Cerebellar nuclear complex (tissue), 1 donor: ENCODE measurements at places on chromosomes 1 and 21.

- no peak for DNase-seq
Measured at GRCh38 chr1:110047463-110047862, 13.0 kb downstream of the STRIP1 start.

DNA sequence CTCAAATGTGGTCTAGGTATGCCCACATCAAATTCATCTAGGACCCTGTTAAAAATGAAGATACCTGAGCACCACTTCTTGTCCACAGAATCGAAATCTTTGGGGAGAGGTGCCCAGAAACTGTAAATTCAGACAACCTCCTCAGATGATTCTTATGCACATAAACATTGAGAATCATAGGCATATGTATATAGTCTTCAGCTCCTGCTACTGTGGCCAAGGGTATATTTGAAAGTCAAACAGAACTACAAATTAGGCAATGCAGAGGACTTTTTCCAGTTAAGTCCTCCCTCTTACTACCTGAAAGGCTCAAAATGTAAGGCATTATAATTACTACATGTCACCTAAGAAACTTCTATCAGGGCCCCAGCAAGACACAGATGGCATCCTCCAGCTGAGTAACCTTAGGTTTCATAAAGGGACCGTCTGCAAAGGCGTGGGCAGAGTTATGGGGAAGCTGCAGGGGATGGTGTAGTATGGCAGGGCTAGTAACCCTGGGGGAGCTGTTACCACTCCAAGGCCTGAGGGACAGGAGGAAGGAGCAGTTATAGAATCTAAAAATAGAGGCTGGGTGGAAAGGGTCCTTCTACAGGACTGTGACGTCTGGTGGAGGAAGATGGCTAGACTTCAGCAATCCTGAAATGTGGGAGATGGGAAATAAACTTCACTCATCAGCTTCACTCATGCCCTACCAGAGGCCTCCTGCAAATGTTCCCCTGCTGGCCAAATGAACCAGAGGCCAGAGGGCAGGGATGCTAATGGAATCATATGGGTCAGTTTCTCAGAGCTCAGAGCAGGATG, 46.3 kb downstream of the DAB1 start:
- no peak for DNase-seq

GRCh38 chr1:41710980-41711379, 207.7 kb downstream of the HIVEP3 start:
- no peak for DNase-seq

- no peak for DNase-seq
Measured at GRCh38 chr1:147719029-147719698, 41.2 kb downstream of the GJA5 start.

DNA sequence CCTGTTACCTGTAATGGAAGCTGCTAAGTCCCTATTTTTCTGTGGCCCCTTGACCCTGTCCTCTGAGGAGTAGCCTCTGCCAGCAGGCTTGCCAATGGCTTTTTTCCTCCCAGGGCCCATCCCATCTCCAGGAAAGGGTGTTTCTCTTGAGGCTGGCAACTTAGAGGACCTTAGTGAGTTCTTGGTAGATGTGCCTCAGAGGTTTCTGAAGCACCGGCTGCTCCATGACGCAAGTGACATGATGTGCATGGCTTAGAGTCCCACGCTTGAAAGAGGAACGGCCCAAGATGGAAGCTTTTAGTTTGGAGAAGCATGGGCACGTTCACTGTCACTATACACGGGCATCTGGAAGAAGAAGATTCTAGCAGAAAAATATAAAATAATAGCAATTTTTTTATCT, 63.0 kb downstream of the TGFB2 start:
- no peak for DNase-seq

- DNase-seq: no peak
Measured at GRCh38 chr1:89277725-89278124, 5.1 kb upstream of the GBP5 start.

DNA sequence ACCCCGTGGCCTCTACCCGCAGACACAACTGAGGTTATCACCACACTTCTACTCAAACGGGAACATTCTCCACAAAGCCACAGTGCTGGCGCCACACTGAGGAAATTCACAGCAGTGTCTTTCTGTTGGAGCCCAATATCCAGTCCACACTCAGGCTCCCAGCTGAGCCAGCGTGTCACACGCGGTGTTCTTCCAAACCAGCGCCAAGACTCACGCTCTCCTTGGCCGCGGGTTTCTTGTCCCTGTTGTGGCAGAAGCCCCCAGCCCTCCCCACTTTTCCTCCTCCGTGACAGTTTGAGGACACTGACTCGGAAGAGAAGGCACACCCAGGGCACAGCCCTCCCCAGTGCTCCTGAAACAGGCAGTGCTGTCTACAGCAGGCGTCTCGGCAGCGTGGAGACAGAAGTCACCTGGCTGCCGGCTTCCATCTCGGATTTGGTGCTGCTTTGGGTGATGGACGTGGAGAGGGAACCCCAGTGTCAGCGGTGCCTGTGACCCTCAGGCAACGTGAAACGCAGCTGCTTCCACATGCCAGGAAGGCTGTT, 35.4 kb upstream of the AGPAT3 start:
- DNase-seq: no peak

DNA sequence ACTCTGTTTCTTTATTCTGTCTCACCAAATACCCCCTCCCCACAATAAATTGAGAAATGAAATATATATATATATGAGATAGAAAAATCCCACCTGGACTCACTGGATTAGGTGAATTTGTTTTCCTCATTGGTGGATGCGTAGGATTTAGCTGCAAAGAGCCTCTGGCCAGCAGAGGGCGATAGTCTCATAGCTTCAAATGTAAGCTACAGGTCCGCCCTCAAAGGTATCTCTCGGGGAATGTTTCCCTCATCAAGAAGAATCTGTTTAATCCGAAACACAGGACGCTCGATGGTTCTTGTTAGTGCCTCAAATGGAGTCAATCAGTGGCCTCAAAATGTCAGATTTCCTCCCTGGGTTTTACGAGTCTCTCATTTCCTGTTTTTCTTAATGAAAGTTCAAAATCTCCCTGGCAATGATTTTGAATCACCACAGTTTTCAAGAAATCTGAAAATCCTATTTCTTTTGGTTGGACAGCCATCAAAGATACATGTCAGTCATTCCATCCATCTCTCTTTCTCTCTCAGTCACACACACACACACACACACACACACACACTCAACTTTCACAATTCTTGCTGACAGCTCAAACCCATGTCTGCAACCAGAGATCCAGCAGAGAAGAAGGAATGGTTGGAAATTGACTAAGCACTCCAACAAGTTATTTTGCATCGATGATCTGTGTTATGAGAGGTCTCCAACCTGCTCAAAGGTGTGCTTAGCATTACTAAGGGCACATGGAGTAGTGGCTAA, 13.9 kb upstream of the CAMK1G start:
- no peak for DNase-seq

DNA sequence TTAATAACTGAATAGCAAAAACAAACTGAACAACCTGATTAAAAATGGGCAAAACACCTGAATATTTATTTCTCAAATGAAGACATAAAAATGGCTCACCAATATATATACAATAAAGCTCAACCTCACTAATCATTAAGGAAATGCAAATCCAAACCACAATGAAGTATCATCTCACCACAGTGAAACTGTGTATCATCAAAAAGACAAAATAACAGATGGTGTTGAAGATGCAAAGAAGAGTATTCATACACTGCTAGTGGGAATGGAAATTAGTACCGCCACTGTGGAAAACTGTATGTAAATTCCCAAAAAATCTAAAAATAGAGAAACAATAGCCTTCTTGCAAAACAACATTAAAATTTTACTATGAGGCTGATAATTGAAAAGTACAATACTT, 1660.1 kb upstream of the B3GALT2 start:
- no peak for DNase-seq

- no peak for DNase-seq
Measured at GRCh38 chr1:24465099-24465498, 37.5 kb upstream of the RCAN3 start.

DNA sequence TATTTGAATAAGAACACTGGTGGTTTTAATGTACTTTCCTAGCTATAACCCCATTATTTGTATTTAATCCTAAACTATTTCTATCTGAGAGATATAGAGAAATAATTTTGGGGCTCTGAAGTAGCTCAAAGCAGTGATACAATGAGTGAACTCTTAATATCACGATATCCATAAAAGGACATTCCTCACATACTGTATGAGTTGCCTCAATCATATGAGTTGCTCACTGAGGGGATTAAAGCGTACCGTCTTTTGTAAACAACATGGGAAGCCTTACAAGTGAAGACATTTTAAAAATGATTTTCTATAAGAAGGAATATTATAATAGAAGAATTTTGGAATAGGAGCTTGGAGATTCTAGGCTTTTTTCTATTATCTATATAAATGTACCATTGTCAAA, 21.5 kb downstream of the BRINP3 start:
- DNase-seq: no peak

DNA sequence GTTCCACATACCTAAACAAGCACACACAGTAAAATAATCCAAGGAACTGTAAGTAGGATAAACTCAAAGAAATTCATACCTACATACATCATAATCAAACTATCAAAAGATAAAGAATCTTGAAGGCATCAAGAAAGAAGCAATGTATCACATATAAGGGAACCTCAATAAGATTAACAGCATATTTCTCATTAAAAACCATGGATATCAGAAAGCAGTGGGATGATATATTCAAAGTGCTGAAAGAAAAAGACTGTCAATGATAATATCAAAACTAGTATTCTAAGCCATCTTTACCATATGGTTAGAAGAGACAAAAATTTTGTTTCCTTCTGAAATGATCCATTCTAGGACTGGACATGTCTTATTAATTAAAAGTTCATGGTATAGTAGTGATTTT, 37.1 kb upstream of the ADAM30 start:
- no peak for DNase-seq

DNA sequence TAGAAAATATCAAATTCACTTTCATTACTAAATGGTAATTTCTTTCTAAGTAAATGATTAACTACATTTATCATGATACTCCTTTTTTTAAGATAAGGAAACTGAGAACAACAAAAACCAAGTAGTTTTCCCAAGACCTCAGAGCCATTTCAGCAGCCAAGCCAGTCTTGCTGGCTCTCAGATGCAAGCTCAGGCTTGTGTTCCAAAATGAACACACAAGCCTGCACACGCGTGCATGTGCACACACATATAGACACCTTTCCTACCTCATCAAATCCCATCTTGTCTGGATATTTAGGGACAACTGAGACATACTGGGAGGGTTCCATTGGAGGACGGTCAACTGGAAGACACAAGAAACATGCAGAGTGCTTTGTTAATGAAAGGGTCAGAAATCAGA, 83.0 kb downstream of the COLGALT2 start:
- no peak for DNase-seq

- DNase-seq: no peak
Measured at GRCh38 chr21:22164912-22165311, 1166.7 kb downstream of the NCAM2 start.

- DNase-seq: no peak
Measured at GRCh38 chr21:17925899-17926298, 106.7 kb upstream of the C21orf91 start.

GRCh38 chr1:211328084-211328694, 1.6 kb downstream of the TRAF5 start:
- no peak for DNase-seq

- DNase-seq: no peak
Measured at GRCh38 chr1:207868251-207868773, 42.6 kb downstream of the CD34 start.

GRCh38 chr1:217240656-217241055, 390.2 kb downstream of the GPATCH2 start:
- DNase-seq: no peak

DNA sequence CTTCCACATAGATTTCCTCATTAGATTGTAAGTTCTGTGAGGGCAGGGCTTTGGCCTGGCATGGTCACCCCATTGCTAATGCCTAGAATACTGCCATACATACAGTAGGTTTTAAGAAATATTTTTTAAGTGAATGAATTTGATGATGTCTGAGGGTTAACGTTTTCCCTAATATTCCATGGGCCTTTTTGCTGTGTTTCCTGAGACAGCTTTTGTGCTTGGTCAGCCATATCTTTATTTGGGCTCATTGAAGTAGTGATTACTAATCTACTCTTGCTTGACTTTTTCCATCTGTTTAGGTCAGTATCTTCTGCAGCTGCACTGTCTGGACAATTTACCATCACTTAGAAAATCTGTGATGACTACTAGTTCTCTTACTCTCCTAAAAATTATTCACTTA, 3.5 kb downstream of the CDC42 start:
- no peak for DNase-seq

- DNase-seq: no peak
Measured at GRCh38 chr1:41723786-41724185, 194.9 kb downstream of the HIVEP3 start.

DNA sequence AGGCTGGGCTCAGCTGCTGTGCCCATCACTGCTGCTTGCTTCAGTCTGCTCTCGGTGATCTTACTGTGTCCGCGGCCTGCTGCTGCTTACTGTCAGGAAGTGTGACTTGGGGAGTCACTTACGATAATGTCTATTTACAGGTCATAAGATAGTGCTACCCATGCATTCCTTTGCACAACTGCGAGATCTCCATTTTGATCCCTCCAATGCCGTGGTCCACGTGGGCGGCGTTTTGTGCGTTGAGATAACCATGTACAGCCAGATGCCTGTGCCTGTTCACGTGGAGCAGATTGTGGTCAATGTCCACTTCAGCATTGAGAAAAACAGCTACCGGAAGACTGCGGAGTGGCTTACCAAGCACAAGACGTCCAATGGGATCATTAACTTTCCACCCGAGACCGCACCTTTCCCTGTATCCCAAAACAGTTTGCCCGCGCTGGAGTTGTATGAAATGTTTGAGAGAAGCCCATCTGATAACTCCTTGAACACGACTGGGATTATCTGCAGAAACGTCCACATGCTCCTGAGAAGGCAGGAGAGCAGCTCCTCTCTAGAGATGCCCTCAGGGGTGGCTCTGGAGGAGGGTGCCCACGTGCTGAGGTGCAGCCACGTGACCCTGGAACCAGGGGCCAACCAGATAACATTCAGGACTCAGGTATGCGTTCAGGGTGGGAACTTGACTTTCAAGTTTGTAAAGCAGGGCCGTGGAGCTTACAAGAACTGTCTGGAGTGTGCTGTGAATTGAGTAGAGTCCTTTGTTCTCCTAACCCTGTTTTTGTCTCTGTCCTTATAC, 24.4 kb upstream of the PWP2 start:
- DNase-seq: no peak

DNA sequence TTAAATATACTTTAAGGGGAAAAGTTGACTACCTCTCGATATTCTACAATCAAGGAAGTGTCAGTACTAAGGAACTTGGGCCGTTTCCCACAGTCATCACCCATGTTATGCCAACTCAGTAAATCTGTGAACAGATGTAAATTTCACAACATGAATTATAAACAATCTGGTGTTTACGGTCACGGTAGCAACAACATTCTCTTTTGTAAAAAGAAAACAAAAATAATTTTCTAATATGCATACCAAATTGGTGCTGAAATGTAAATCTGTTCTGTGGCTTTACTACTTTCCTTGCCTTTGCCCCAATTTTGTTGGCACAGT, 1.2 kb downstream of the SH3GLB1 start:
- no peak for DNase-seq

- DNase-seq: no peak
Measured at GRCh38 chr1:168146160-168146539, 9.4 kb upstream of the GPR161 start.

GRCh38 chr1:207179036-207179435, 75.0 kb downstream of the C4BPA start:
- DNase-seq: no peak

GRCh38 chr1:228502522-228502921, 15.3 kb downstream of the RNF187 start:
- DNase-seq: no peak

- DNase-seq: no peak
Measured at GRCh38 chr1:19321071-19321470, 8.9 kb downstream of the SLC66A1 start.

GRCh38 chr1:206477581-206478380, 7.5 kb downstream of the IKBKE start:
- DNase-seq: no peak

GRCh38 chr21:15870819-15871218, 141.0 kb downstream of the USP25 start:
- DNase-seq: no peak
